ENCODE measurements at places on chromosomes 13 and 19.

- DNase-seq: peak; percentile 70
Measured at GRCh38 chr19:58009666-58010301, 7.2 kb upstream of the ZNF606 start.

DNA sequence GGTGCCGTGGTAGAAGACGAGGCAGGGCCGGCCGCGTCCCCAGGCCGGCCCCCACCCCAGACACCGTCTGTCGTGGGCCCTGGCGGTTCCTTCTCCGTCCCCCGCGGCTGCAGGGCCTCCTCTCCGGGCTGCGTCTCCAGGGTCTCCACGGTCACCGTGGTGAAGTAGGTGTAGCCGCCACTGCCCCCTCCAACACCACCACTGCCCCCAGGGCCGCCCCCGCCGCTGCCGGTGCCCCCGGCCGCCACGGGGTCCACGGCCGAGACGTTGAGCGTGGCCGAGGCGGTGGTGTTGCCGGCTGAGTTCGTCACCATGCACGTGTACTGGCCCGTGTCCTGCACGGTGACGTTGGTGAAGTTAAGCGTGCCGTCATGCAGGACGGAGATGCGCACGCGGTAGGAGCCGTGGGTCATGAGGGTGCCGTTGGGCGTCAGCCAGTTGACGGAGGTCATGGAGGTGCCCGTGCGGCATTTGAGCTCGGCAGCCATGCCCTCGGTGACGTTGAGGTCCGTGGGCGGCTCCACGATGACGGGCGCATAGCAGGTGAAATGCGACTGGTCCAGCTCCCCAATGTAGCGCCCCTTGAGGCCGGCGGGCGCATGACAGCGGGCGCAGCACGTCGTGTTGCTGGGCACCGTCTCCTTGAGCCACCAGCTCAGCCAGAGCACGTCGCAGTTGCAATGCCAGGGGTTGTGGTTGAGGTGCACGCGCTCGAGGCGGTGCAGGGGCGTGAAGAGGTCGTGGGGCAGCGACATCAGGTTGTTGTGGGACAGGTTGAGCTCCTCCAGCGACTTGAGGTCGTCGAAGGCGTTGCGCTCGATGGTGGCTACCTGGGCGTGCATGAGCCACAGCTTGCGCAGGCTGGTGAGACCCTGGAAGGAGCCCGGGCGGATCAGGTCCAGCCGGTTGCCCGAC is 4.6 kb upstream of the ASPDH start:
- no peak for DNase-seq

DNA sequence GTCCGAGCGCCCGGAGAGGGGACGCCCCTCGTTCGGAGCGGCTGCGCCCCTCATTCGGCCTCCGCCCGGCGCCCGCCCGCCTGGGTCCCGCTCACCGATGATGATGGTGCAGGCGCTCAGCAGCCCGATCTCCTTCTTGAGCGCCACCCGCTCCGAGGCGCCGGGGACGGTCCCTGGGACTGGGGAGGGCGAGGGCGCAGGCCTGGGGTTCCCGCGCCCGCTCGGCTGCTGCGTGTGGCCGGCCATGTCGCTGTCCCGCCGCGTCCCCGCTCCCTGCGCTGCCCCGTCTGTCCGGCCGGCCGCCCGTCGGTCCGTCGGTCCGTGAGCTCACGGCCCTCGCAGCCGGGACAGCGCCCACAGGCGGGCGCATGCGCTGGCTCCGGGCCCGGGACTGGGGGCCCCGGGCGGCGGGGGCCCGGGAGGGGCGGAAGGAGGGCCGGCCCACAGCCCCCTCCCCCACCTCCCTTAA is at the start of gene SLC7A10:
Gene SLC7A10, minus strand, starts transcription at position 393 of the 469 bp plus-strand sequence. Its CDS starts 147 bp downstream, at position 246.
- DNase-seq: no peak

DNA sequence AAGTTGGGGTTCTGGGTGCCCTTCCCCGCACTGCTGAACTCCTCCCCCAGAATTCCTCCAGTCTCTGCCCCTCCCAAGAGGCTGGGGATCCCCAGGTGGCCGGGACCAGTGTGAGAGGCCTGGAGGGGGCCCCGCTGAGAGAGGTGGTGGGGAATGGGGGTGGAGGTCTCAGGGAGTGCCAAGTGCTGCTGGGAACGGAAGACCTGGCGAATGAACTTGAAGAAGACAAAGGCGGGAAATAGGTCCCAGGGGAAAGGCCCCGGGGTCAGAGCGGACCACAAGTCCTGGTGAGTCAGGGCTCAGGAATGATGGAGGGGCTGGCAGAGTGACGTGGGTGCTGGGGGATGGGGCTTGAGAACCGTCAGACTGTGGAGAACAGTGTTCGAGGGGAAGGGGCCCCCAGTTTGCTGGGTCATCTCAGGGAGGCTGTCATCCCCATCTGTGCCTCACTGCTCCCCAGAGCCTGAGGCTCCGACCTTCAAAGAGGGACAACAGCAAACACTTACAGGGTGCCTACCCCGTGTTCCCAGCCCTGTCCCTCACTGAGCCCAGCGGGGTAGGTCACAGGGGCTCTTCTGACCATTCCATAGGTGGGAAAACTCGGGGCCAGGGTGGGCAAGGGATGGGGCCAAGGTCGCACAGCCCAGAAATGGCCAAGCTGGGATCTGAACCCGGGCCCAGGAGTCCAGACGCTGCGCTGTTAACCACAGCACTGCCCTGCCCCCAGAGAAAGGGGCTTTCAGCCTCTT is 16.0 kb upstream of the SEMA6B start:
- no peak for DNase-seq

DNA sequence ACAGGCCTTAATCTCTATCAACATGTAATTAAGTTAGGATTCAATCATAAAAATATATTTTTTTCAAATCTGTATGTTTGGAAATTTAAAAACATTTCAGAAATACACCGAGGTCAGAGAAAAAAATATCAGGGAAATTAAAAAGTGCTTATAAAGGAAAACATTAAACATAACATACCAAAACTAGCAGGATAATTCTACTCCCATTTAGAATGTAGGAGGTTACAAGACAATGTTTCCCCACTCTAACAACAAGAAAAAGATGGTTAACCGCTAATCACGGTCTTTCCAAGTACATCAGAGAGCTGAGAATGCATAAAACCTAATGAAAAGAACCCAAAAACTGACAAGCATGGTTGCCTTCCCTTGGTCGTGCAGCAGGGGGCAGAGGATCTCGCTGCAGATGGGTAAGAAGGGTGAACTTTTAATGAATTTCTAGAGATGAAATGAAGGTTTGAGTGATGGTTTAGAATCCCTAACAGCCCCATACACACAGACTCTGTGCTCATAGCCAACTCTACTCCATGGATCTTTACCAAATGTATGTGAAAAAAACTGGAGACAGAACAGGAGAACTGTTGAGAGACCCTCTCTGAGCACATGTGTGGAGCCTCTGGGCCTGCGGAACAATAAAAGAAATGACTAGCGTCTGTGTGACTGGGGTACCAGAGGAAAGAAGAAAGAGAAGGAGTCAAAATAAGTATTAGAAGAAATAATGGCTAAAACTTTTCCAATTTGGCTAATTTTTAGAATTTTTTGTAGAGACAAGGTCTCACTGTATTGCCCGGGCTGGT is 51.3 kb upstream of the LSM14A start:
- no peak for DNase-seq

- no peak for DNase-seq
Measured at GRCh38 chr19:29248332-29248844, 35.4 kb upstream of the UQCRFS1 start.

DNA sequence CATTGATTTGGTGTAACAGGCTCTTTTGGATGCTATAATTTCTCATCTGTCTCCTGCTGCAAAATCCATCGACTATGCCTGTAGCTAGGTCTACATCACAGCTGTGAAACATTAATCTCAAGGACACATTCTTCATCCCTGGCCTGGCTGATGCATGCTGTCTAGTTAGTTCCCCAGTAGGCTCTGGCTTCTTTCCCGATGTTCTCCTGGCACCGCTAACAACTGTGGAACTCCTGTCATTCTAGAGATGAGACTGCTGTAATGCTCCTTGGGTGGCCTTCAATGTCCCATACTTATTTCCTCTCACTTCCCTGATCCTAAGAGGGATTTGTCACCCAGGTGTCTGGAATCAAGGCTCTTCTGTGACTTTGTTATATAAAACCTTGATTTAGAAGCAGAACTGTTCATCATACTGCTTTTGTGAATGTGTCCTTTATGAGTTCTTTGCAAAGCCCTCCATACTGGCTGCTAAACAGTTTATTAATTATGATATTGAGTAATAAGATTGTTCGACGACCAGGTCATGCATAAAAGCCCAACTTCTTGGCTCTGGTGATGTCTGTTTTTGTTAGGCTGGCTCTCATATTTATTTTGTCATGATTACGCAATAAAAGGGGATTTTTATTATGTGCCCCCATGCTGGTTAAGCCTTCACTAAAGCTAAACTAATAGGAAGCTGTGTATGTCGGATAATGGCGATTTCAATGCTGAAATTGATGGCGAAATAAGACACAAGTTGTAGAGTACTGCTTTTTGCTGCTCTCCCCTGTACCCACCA is 227.5 kb downstream of the DCT start:
- no peak for DNase-seq

GRCh38 chr13:57748096-57748495 is 116.6 kb downstream of the PCDH17 start:
- no peak for DNase-seq

GRCh38 chr19:17121736-17122293 is 46.2 kb downstream of the MYO9B start:
- no peak for DNase-seq

GRCh38 chr13:104025303-104025702 is 959.1 kb upstream of the SLC10A2 start:
- DNase-seq: no peak

GRCh38 chr13:23392925-23393645 is 40.4 kb downstream of the SACS start:
- DNase-seq: no peak

GRCh38 chr13:26412936-26413716 is 144.4 kb upstream of the WASF3 start:
- DNase-seq: no peak

GRCh38 chr13:86269511-86269910 is 470.3 kb upstream of the SLITRK6 start:
- no peak for DNase-seq

DNA sequence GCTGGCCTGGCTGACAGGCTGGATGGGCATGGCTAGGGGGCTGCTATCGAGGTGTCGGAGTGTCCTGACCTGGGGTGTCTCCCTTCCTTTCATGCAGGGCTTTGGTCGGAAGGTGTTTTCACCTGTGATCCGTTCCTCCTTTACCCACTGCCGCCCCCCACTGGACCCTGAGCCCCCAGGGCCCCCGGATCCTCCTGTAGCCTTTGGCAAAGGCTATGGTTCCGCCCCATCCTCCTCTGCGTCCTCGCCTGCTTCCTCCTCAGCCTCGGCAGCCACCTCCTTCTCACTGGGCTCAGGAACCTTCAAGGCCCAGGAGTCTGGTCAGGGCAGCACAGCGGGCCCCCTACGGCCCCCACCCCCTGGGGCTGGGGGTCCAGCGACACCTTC is 11.8 kb upstream of the PRR19 start:
- no peak for DNase-seq

GRCh38 chr13:31594056-31594455 is 145.3 kb upstream of the RXFP2 start:
- no peak for DNase-seq

DNA sequence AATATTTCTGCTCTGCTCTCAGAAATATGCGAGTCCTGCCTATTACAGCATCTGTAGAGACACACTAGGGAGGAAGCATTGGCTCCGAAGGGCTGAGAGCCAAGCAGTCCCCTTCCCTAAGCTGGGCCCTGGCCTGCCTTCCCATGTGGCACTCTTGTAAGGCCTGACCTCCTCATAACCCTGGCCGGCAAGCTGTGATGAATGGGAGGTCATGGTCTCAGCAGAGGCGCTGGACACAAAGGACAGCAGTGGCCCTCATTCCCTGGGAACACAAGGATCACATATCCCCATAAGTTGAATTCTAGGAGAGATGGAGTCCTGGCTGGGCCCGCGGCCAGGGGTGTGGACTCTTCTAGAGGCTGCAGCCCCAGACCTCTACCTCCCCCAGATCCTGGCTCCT is 483.3 kb downstream of the ZNF536 start:
- no peak for DNase-seq

DNA sequence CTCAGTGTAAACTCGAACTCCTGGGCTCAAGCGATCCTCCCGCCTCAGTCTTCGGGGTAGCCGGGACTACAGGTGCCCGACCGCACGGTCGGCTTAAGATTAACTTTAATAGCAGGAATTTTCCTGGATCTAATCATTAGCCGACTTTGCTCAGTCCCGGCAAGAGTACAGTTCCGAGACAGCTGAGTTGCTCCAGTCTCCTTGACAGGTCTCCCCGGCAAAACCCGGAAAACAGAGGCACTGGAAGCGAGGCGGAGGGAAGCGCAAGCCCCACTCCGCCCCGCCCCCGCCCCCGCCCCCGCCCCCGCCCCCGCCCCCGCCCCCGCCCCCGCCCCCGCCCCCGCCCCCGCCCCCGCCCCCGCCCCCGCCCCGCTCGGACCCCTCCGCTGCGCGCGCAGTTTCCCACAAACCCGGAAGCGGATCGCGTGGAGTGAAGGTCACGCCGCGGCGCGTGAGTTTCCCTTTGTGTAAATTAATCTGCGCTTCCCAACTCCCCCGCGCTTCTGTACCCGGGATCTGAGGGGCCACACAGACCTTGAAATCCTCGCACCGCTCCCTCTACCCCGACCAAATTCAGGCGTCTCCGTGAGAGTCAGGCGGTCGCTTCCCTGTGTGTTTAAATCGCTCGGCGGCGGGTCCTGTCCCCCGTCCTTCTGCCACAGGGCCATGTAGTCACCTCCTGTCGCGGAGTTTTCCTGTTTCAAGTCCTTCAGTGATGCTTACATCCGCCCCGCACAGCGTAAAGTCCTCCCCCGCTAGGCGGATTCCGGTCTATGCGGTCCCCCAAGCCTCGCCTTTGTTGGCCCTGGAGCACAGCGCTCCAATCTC is at the start of gene ZNF480:
Gene ZNF480, plus strand, starts transcription at position 397 of the 828 bp plus-strand sequence. CDS start 3,244 bp downstream, outside the sequence.
- DNase-seq: peak; percentile 46

DNA sequence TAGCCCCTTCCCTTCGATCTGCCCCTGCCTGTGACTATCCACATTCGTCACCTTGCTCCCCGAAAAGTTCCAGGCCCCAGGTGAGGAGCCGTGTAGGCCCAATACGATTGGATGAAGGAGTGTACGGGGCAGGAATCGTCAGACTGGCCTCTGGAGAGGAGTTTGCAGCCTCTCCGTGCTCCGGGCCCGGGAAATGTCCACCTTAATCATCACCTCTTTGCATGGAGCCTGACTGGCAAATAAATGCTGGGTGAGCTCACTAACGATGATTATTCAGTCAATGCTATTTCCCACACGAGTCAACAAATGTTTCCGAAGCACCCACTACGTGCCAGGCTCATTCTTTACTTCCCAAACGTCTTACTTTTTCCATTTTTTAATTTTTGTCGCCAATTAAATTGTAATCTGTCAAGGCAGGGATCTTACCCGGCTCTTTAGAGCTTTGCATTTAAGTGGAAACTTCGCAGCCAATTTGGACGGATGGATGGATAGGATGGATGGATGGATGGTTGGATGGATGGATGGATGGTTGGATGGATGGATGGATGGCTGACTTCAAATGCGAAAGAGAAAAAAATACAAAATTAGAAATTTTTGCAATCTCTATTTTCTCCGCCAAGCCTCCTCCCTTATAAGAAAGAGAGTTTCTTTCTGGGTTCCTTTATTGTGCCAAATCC is 45.8 kb downstream of the TGDS start:
- no peak for DNase-seq

GRCh38 chr13:30714629-30715371 is 20.5 kb upstream of the ALOX5AP start:
- no peak for DNase-seq

GRCh38 chr13:112187527-112188297 is 120.8 kb downstream of the SOX1 start:
- DNase-seq: no peak

GRCh38 chr13:48232420-48233045 is 473 bp upstream of the ITM2B start:
- DNase-seq: no peak
